NCI-H2107 (cell line): ENCODE measurements at places on chromosomes 16 and 17.

- DNase-seq, result no peak
Observed at GRCh38 chr16:56888806-56889205, 23.8 kb downstream of the SLC12A3 start.

GRCh38 chr16:71600822-71601221, 23.9 kb upstream of the TAT start:
- DNase-seq, result no peak

- DNase-seq, result no peak
Observed at GRCh38 chr17:30321314-30321713, 12.5 kb downstream of the TMIGD1 start.

- DNase-seq, result no peak
Observed at GRCh38 chr16:89084814-89085612, 8.6 kb upstream of the ACSF3 start.

DNA sequence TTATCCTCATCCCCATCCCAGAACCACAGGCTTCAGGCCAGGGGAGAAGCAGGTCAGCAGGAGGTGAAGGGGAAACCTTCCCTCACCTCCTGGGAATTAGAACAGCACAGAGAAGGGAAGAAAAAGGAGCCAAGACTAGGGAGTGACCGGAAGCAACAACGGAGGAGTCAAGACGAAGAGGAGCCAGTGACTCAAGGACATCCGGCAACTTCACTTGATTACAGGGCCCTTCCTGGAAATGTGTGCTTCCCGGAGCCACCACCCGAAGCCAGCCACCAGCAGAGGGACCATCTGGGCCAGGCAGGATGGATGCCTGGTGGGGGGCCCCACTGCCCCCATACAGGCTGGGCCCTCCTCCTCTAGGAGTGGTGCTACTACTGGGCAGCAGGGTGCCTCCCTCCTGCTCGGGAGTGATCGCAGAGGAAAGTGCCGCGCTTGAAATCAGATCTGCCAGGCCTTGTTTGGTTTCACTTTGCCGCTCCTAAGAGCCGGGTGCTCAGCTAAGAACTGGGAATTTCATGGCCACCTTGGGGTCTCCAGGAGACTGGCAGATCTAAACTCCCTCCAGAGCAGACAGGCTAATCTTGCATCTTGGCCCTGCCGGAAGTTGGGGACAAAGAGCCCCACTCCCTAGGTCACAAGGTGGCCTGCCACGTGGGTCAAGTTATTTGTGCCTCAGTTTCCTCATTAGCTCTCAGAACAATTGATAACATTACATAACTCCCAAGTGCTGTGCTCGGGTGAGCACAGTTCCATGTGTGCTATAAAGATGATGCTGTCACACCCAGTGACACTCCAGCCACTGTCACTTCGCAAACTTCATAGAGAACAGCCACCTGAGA, 6.6 kb downstream of the CDC42EP4 start:
- peak; percentile 38 for DNase-seq

GRCh38 chr16:89971495-89972243, 23.1 kb downstream of the DEF8 start:
- DNase-seq, result no peak

GRCh38 chr16:46836534-46837530, 5.9 kb upstream of the C16orf87 start:
- no peak for DNase-seq

DNA sequence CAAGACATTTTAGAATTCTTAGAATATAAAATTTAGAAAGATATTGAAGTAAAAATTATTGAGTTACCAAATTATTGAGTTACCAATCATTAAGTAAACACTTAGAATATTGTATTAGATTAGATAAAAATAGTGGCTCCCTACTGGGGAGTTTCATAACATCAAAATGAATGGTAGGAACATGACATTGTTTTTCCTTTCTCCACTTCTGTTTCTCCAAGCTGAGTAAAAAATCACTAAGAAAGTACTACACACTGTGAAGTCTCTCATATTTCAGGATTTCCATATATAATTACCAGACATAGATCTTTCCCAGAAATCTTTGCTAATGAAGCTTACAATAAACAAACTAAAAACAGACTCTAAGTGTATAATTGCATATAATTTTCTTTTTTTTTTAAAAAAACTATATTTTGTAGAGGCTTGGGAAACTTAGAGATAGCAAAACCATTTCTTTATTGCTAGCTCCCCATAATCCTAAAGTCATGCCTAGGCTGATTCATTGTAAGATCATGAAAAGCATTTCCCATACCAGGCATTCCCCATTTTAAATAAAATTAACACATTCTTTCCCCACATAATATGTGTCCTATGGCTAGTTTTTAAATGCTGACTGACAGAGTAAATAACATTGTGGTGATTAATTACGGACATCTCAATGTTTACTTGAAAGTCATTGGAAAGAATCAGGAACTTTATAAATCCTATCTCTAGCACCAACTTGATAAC, 1408.7 kb upstream of the GOT2 start:
- DNase-seq, result no peak

DNA sequence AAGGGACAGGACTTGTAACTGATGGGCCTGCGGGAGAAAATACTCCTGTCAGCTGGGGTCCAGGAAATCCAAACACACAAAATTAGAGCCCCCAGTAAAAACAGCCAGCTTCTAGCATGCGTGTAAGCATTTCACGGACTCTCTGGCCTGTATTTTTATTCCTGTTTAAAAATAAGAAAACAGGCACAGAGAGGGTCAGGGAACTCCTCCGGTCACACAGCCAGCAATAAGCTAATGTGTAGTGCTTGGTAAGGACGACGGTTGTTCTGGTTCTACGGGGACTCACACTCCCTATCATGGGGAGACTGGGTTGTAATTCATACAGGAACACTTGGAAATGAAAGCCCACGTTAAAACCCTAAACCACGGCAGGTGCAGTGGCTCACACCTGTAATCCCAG, 1.5 kb upstream of the TCF25 start:
- DNase-seq, result no peak

DNA sequence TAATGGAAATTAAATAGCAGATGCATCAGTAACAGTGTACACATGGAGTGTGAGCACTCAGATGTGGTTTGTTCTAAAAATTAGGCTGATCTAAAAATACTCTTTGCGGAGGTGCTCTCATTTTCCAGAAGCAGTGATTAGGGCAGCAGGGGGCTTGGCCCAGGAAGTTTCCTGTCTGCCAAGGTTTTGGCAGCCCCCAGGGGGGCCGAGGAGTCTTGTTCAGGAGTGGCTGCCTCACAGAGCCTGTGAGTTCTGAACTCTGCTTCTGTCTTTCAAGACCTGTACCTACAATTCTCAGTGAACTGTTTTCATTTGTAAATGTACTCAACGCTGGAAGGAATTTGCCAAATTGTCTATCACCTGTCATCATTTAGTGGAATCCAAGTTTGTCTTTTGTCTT, 388.4 kb upstream of the CDH11 start:
- DNase-seq, result no peak

GRCh38 chr17:74276051-74276476, 2.0 kb downstream of the DNAI2 start:
- DNase-seq, result no peak

DNA sequence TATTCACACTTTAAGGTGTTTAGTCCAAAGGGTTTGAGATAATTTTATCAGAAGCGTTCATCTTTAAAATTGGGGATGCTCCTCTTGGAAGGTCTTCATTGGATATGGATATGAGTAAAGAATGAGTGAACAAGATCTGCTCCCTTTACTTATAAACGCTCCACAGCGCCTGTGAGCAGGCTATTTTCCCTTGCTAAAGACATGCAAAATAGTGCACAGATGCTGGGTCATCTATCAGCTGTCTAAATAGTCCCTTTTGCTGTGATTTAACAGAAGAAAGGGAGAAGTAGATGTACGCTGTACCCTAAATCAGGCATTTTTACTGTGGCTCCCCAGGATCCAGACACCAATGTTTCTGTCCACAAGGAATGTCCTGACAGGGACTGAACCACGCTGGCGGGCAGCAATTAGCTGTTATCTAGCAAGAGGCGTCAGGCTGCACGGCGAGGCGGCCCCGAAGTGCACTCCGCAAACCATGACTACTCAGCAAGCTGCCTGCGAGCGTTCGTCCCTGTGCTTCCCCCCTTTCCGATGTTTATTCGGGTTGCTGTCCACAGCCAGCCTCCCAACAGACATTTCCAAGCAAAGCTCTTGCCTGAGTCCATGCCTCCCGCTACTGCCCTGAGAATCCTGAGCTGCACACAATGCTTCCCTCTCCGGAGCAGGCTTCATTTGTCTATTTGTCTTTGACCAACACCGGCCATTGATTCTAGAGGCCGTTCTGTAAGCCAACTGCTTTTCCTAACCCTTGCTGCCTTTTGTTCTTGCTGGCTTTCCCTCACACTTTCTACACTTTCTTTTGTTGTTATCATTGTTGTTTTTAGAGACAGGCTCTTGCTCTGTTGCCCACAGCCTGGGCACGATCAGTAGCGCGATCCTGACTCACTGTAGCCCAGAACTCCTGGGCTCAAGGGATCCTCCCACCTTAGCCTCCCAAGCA, 55.7 kb upstream of the CNEP1R1 start:
- DNase-seq, result no peak
